AG04449 (cell line): ENCODE measurements at places on chromosomes 1 and 21.
A peak's percentile ranks its signal among the peaks of the same experiment; 100 is the strongest.

DNA sequence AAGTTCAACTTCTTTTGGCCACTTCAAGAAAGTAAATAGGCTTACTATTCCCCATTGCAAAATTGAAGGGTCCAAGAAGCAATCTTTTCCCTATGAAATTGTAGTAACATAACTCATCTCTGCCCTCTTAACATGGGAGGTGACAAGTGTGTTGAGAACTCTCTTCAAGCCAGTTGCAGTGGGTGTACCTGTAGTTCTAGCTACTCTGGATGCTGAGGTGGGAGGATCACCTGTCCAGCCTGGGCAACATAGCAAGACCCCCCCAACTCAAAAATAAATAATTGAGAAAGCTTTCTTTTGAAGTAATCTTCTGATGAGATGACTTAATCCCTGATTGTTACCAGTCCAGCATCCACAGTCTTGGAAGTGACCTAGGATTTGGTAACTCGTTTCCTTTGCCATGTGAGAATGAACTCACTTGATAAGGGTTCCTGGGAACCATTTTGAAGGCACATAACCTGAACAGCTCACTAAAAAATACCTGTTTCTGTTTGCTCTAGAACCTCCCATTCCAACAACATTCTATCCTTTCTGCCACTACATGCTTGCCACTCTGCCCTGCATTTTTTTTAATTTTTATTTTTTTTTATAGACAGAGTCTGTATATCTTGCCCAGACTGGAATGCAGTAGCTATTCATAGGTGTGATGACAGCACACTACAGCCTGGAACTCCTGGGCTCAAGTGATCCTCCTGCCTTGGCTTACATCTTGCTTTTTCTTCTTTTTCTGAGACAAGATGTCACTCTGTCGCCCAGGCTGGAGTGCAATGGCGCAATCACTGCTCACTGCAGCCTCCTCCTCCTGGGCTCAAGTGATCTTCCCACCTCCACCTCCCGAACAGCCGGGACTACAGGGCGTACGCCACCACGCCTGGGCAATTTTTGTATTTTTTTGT, 1.4 kb upstream of the IPO9 start:
- DNase-seq, result no peak

- no peak for DNase-seq
Measured at GRCh38 chr1:153734396-153735089, 6.7 kb downstream of the INTS3 start.

DNA sequence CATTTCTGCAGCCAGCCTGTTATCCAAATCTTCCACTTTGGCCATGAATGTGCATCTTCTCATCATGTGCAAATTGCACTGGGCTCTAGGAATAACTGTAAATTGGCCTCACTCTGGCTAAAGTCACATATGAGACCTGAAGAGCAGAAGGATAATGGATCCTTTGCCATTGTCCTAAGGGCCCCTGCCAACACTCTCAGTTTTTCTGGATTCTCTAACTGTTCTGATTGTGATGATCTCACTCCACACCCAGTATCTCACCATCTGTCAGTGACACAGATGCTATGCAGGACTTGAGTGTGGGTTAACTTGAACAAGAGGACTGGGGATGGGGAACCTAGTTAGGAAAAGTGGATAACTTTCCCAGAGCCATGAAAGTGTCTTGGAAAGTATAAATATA, 8.5 kb upstream of the FYB2 start:
- no peak for DNase-seq

DNA sequence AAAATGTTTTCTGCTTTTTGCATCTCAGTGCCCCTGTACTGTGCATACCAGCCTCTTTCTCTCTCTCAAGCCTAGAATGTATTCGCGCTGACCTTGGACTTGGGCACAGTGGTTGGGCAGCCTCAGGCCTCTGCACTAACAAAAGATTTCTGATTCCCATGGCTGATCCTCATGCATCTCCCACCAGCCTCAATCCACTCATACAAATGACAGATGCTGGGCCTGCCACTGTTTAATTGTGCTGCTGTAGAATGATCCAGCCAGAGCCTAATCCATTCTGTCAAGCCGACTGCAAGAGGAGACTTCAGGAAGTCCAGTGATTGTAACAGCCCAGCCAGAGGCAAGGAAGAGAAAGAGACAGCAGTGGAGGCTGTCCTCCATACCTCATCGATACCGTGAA, 180.8 kb downstream of the ASTN1 start:
- DNase-seq, result no peak

DNA sequence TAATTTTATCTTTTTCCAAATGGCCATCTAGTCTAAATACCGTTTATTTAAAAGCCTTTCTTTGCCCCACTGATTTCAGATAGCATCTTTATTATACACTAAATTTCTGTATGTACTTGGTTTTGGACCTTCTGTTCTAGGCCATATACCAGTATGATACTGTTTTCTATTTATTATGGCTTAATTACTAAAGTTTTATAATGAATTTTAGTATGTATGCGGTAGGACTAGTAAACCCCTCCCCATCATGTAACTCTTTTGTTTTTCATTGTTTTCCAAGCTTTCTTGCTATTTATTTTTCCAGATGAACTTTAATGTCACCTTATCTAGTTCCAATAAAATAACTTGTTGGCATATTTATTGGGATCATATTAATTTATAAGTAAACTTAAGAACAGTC, 29.9 kb downstream of the KLHL20 start:
- DNase-seq, result no peak

DNA sequence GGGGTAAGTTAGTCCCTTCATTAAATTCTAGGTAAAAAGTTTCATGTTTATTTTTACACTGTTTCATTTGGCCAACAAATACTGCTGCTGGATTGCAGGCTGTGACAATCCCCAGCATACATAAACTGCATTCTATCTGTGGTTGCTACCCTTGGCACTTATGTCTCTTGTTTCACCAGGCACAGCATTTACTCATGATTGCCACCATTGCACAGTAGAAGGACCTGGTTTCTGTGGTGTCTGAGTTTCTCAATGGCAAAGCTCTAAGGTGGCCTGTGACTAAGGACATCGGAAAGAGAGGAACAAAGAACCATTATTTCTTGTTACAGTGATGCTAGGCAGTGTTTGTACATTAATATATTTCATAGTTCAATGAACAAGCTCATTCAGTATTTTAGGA, 878.4 kb upstream of the NEGR1 start:
- DNase-seq, result no peak

GRCh38 chr1:227305894-227306626, 12.2 kb downstream of the CDC42BPA start:
- DNase-seq, result no peak

DNA sequence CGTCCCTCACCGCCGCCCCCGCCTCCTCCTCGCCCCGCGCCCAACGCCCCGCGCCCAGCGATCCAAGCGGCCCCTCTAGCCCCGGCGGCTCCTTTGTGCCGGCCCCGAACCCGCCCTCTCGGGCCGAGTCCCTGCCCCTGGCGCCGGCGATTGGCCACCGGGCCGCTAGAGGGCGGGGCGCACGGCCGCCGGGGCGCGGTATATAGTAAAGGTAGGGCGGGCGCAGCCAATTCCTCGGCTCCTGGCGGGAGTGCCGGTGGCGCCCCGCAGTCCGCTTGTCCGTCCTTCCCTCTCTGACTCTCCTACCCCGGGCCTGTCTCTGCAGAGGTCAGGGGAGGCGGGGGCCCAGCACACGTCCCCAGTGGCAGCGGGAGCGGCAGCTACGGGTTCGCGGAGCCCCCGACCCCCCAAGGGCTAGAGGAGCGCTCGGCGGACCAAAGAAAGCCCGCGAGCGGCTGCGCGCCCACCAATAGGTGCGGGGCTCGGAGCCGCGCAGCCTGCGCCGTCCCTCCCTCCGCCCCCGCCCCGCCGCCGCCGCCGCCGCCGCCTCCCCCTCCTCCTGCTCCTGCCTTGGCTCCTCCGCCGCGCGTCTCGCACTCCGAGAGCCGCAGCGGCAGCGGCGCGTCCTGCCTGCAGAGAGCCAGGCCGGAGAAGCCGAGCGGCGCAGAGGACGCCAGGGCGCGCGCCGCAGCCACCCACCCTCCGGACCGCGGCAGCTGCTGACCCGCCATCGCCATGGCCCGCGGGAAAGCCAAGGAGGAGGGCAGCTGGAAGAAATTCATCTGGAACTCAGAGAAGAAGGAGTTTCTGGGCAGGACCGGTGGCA, at the start of gene ATP1B1:
Gene ATP1B1 (plus strand): TSS at position 596 of the 826 bp plus-strand sequence. CDS start 140 bp downstream, at position 736.
- no peak for DNase-seq

DNA sequence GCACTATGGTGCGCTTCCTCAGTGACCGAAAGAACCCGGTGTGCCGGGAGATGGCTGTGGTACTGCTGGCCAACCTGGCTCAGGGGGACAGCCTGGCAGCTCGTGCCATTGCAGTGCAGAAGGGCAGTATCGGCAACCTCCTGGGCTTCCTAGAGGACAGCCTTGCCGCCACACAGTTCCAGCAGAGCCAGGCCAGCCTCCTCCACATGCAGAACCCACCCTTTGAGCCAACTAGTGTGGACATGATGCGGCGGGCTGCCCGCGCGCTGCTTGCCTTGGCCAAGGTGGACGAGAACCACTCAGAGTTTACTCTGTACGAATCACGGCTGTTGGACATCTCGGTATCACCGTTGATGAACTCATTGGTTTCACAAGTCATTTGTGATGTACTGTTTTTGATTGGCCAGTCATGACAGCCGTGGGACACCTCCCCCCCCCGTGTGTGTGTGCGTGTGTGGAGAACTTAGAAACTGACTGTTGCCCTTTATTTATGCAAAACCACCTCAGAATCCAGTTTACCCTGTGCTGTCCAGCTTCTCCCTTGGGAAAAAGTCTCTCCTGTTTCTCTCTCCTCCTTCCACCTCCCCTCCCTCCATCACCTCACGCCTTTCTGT, 7.3 kb upstream of the PIGV start:
- DNase-seq, result no peak

DNA sequence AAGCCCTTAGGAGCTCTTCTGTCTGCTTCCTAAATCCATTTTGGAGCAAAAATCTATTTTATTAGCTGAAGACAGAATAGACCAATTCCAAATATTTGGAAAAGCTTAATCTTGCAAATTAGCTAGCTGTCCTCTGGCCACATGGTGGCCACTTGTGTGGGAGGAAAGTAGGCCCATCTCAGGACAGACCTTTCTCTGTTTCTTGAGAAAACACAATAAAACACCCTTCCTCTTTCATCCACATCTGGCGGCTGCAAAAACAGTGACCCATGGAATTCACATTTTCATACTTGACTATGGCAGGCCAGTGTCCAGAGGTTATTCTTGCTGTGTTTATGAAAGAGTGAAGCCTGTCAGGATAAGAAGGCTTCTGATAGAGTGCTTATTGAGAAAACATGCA, 275.6 kb downstream of the PLPP3 start:
- no peak for DNase-seq

GRCh38 chr21:31945546-31945945, 72.7 kb downstream of the HUNK start:
- DNase-seq, result peak; percentile 60

- DNase-seq, result no peak
Measured at GRCh38 chr21:43031121-43031619, 44.5 kb downstream of the CBS start.

- no peak for DNase-seq
Measured at GRCh38 chr1:185694081-185694480, 40.1 kb upstream of the HMCN1 start.

DNA sequence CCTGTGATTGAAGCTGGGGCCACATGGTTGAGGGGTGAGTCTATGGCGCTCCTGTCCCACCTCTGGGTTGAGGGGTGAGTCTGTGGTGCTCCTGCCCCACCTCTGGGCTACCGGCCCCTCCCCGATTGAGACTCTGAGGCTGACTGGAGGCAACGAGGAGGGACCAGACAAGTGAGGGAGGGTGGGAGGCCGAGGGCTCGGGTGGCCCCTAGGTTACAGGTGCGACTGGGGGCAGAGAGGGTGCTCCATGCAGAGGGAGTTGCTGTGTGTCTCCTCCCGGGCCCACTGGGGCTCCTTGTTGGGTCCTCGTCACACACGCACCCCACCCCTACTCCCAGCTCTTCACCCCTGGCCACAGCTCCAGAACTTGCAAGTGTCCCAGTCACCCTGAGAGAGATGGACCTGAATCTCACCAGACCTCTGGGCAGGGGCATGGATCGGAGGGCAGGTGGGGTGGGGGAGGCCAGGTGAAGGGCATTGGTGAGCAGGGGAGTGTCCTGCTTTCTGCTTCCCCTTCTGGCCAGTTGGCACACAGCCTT, 12.8 kb downstream of the LDLRAP1 start:
- DNase-seq, result no peak

DNA sequence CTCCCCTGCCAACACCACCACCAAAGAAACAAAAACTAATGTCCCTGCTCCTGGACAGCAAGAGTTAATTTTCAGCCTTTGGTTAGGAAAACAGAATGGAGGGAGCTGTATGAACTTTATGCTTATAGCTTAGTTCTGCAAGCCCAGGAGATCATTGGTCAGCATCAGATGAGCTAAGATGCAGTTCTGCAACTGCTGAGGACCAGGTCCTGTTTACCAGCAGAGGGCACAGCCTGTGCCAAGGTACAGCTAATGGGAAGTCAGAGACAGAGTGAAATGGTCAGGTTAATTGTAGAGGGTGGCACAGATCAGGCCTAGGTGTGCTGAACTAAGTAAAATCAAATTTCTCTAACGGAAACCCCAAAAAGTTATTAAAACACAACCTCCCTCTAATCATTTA, 161.3 kb downstream of the ROR1 start:
- no peak for DNase-seq

- DNase-seq, result no peak
Measured at GRCh38 chr1:165674599-165674998, 23.8 kb downstream of the ALDH9A1 start.

- DNase-seq, result no peak
Measured at GRCh38 chr1:74637296-74637695, 36.3 kb downstream of the ERICH3 start.

DNA sequence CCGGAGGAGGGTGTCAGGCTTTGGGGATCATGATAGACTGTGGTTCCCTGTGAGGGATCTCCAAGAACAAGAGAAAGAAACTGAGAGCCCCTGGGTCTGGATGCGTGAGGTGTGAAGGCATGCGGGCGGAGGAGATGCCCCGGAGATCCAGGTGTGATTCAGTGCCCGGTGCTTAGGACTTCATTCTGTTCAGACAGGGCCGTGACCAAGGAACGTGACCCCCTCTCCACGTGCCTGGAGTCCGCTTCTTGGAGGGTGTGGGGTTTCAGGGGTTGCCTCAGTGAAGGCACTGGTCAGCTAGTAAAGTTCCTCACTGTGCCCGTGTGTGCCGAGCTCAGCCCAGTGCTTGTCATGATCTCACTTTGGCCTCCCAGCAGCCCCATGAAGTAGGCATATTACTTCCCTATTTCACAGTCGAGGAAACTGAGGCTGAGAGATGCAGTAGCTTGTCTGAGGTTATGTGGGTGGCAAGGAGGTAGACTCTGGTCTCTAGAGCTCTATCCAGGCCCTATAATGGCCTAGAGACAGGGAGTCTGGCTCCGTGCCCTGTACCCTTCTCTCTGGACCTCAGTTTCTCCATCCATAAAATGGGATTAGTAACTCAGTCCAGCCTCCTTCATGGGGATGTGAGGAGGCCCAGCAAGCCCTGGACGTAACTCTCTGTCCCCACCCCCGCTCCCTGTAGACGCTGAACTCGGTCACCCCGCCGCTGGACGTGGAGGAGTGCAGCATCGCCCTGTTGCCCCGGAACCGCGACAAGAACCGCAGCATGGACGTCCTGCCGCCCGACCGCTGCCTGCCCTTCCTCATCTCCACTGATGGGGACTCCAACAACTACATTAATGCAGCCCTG, 81.0 kb downstream of the PTPRU start:
- DNase-seq, result no peak

- no peak for DNase-seq
Measured at GRCh38 chr1:45785583-45785982, 17.8 kb upstream of the MAST2 start.

- DNase-seq, result no peak
Measured at GRCh38 chr1:230335861-230336522, 90.1 kb downstream of the PGBD5 start.

- DNase-seq, result peak; percentile 90
Measured at GRCh38 chr1:224542783-224543440, 73.2 kb upstream of the CNIH3 start.
